C1 segment of cervical spinal cord (tissue), 14 donors: ENCODE measurements at places on chromosomes 6 and 20.

DNA sequence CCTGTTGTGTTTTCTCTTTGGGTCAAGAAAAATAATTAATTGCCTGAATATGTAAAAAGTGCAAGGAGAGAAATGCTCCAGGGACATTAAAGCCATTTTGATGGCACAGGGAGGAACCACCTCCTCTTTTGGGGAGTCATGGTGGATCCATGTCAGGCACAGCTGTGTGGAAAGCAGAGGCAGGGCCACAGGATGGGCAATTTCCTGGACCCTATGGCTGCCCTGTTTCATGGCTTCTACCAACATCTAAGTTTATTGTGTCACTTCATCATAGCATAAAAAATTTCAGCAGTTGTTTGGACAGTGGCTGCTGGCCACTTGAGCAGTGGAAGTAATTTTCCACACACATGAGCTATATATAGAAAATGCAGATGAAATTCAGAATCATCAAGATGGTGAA, 238.2 kb downstream of the SYNE1 start:
- DNase-seq = no peak

DNA sequence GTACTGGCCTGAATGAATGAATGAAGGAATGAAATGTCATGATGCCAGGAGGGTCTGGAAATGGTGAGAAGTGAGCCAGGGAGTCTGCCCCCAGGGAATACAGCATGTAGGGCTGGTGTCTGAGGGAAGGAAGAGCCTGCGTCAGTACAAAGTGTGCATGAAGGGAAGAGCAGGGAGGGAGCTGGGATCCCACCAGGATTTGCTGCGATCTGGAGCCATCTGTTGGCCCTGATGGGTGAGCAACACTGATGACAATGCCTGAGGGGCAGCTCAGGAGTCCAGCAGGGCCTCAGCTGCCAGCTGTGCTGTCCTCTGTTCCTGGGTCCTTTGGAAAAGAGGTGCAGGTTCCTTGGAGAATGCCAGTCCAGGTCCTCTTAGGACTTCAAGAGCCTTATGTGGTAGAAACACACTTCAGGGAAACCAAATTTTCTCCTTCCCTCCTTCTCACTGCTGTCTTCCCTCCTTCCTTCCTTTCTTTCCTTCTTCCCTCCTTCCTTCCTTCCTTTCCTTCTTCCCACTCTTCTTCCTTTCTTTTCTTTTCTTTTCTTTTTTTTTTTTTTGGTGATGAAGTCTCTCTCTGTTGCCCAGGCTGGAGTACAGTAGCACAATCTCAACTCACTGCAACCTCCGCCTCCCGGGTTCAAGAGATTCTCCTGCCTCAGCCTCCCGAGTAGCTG, 11.5 kb downstream of the BPI start:
- DNase-seq = no peak

GRCh38 chr6:34154668-34155447, 9.0 kb upstream of the GRM4 start:
- DNase-seq = peak; percentile 12

DNA sequence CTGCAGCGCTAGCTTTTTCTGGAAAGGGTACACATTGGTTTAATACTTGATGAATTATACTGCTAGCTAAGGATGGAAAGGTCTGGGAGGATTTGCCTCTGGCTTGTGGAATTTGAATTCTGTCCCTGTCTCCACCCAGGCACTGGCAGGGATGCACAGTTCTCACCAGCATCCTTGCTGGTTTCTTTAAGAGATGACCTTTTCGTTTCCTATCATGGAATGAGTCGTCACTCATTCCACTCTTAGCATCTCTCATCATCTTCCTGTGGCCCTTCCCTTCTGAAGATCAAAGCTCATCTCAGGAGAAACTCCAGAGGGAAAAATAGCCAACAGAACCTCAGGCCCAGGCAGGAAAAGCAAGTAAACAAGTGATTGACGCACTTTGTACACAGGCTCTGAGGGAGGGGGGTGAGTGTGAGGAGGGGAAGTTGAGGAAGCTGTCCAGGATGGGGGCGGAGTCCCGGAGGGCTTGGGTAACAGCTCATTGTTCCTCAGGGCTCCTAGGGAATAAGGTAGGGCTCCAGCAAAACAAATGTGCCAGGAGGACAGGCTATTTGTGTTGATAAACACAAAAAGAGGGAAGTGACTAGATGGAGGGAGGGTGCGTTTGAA, 25.7 kb upstream of the SAYSD1 start:
- no peak for DNase-seq

- no peak for DNase-seq
These were observed 88.2 kb downstream of the COL12A1 start for GRCh38 chr6:75117701-75118100.

- DNase-seq = no peak
These were observed 1092.0 kb upstream of the MAP3K7 start for GRCh38 chr6:91678679-91679446.

DNA sequence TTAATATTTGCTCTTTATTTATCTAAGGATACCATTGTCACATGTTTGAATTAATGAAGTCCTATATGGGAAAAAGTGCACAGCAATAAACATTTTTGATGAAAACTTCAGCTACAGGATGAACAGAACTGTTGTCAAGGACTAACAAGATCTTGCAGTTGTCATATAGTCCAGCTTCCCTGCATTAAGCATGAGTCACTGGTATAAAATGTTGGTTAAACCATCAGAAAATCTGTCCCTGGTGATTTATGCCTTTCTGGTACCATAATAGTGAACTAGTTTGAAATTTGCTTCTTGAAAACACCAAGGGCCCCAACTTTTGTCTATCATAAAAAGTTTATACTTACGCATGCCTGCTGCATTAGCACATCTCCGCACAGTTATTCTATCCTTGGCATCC, 60.4 kb upstream of the RSPO3 start:
- DNase-seq = no peak

- no peak for DNase-seq
These were observed 226.5 kb downstream of the ANKRD60 start for GRCh38 chr20:58001946-58002345.

DNA sequence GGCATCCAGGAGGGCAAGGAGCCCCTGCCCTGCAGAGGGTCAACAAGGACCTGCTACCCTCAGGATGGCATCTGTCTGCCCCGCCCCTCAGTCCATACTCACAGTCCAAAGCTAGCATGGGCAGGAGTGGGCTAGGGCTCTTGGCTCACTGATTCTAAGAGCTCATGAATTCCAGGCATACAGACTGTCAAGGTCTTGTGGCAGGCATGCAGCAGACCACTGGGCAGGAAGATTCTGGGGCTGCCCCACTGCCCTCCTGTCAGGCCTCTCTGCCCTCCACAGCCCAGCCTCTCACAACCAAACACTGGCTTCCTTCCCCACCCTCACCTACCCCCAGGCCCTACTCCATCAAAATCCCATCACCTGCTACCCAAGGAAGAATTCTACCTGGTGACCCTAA, 5.6 kb upstream of the SLC4A11 start:
- DNase-seq = no peak

GRCh38 chr6:135438907-135439535, 58.5 kb downstream of the AHI1 start:
- DNase-seq = no peak

- DNase-seq = no peak
These were observed 36.2 kb upstream of the ANGPT4 start for GRCh38 chr20:952196-952795.

GRCh38 chr6:103908898-103909297, 950.8 kb downstream of the HACE1 start:
- no peak for DNase-seq

DNA sequence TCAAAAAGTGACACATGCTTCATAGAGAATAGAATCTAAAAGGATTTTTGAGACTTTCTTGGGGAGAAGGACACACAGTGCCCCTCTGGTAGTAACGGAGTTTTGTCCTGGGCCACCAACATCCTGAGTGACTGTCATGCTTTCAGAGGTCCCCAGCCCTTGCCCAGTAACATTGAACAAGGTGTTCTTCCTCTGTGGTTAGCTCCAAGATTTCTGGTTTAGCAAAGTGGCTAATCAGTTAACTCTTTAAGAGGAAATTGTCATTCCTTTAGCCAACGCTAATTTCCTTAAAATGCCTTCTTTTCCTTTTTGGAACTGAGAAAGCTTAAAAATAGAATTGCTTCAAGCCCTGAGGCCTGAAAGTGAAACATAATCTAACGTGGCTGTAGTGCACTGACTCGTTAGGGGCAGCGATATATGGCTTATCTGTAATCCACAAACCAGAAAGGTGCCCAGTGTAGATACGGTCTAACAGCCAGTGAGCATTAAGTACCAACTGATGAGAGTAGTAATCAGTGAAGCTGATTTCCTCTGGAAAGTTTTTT, 7.8 kb downstream of the E2F3 start:
- DNase-seq = no peak
